ENCODE measurements at places on chromosomes 2 and 18. TPM values are rescaled to one million over a fixed set of nuclear protein-coding genes. Genes with fewer than 3 reads are reported as not detected.

- no peaks in the 10 kb centered on the region for H3K36me3 ChIP-seq
- H3K4me3 ChIP-seq = peak overlapping the region; percentile 51
- no peaks in the 10 kb centered on the region for H3K4me1 ChIP-seq
Measured at GRCh38 chr2:112137516-112138158, 548 bp upstream of the FBLN7 start.

- H3K27me3 ChIP-seq = no peaks in the 10 kb centered on the region
- peak overlapping the region; percentile 72 for H3K4me3 ChIP-seq
- peaks cover 56% of the 10 kb centered on the region for H3K4me1 ChIP-seq
- DNase-seq = peak; percentile 81
Measured at GRCh38 chr2:27735263-27735904, 36.1 kb upstream of the MRPL33 start.

DNA sequence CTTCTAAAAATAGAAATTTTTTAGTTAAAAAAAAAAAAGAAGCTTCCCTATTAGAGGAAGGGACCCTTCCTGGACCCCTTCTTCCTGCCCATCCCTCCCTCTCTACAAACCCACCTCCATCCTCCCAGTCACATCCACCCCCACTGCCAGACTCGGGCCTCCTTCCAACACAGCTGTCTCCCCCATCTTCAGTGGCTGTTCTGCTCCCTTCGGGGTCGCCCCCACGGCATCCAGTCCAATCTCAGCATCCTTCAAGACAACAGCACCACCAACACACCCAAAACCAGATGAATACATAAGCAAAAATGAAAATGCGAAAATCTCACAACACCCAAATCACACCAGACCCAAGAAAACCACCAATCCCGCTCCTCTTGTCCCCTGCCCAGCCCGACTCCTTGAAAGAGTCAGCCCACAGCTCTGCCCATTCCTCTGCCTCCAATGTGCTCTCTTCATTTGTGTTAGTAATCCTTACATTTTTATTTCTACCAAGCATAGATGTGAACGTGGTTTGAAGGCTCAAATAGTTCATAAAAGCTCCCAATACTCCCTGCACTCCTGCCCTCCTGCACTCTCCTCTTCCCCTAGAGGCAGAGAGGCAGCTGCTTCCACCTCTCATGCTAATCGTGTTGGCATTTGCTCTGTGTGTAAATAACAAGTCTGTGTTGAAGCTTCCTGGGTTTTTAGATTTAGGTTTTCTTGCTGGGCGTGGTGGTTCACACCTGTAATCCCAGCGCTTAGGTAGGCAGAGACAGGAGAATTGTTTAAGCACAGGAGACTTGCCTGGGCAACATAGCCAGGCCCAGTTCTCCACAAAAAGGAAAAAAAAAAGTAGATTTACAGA is 37.0 kb downstream of the MAL start:
- peaks cover 72% of the 10 kb centered on the region for H3K4me1 ChIP-seq
- H3K4me3 ChIP-seq = no peak overlapping the region
- H3K27ac ChIP-seq = peak overlapping the region; percentile 92
- peak; percentile 36 for DNase-seq

DNA sequence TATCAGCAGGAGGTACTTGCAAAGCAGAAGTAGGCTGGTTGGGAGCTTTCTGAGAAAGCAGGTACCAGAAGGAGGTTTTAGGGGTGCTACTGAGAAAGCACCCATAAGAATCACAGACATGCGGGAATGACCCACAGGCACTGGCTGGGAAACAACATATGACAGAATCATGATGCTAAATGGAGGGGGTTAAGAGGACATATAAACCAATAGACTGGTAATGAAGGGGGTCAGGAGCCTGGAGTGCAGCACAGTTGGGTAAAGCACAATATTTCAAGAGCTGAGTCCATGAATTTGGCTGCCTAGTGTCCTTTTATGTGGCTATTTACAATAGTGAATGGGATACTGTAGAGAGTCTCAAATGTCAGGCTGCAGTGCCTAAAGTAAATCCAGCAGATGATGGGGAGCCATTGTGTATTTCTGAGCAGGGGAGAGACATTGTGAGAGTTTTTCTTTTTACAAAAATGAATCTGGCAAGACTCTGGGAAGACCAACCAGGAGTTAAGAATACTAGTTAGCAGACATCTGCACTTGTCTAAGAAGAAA is 27.6 kb upstream of the GMCL1 start:
- H3K4me1 ChIP-seq = peaks cover 26% of the 10 kb centered on the region
- no peak overlapping the region for H3K27ac ChIP-seq
- no peak for DNase-seq

DNA sequence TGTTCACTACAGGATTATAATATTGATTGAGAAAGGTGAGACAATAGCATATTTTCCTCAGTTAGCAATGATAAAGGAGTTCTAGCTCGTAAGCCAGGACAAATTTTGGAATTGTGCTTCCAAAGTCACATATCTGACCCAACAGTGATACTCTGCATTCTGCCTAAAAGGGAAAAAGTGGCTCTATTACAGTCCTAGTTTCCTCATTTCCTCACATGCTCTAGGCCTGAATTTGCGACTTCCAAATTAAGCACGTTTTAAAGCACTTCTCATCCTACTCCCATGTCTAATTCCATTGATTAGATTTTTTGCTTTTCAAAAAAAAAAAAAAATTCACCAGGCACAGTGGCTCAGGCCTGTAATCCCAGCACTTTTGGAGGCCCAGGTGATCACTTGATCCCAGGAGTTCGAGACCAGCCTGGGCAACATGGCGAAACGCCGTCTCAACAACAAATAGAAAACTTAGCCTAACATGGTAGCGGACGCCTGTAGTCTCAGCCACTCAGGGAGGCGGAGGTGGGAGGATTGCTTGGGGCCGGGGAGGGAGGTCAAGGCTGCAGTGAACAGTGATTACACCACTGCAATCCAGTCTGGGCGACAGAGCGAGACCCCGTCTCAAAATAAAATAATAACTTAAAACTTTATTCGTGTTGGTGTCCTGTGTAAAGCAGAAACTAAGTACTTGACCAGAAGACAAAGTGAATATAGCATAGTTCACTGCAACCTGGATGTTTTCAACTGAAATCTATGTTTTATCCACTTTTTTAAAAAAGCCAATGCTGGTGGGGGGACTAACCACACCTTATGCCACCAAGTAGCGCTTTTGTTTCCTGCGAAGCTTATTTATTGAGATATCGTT is 1.5 kb downstream of the ESCO1 start:
- peak overlapping the region; percentile 94 for H3K27ac ChIP-seq
- no peaks in the 10 kb centered on the region for H3K36me3 ChIP-seq
- H3K4me3 ChIP-seq = peak overlapping the region; percentile 85
- DNase-seq = no peak
- peaks cover 8% of the 10 kb centered on the region for H3K4me1 ChIP-seq
- H3K27me3 ChIP-seq = no peaks in the 10 kb centered on the region

GAREM2 gene
- 1.7 TPM for total RNA-seq

PRSS56 gene
- total RNA-seq = not detected
